Urinary bladder (tissue), 4 donors: ENCODE measurements at places on chromosomes 12 and 14. TPM values are rescaled to one million over a fixed set of nuclear protein-coding genes. Genes with fewer than 3 reads are reported as not detected.

The VRTN gene
- not detected for total RNA-seq

The SYT1 gene
- 13.8 TPM for total RNA-seq

The CLMN gene
- total RNA-seq, result 11.1 TPM

The LMNTD1 gene
- 2.3 TPM for total RNA-seq

The IL26 gene
- total RNA-seq, result not detected

The SOX5 gene
- total RNA-seq, result 61.4 TPM

The MYO1H gene
- not detected for total RNA-seq

The KLHDC2 gene
- total RNA-seq, result 127 TPM

The CMKLR1 gene
- total RNA-seq, result 17.6 TPM

The MSRB3 gene
- 143 TPM for total RNA-seq

The HNRNPA1 gene
- 375 TPM for total RNA-seq
